ENCODE measurements at places on chromosomes 7 and 10. TPM values are rescaled to one million over a fixed set of nuclear protein-coding genes. Genes with fewer than 3 reads are reported as not detected.

DNA sequence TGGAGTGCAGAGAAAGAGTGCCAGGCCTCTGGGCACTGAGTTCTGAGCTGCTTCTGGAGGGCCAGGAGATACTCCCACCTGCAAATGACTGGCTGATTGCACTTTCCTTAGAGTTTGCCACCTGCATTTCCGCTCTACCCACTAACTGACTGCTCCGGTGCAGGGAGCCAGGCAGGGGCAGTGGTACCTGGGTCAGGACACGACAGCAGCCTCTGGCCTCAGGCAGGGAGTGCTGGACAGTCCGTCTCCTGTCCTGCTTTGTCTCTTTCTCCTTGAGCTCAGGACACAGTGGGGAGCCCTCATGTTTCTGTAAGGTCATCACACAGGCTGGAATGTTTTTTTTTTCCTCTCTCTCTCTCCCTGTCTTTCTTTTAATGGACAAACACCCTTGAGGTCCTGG is 252.0 kb downstream of the DPP6 start:
- H3K27ac ChIP-seq = no peak overlapping the region
- no peak for DNase-seq
- H3K27me3 ChIP-seq = peaks cover 4% of the 10 kb centered on the region
- no peak overlapping the region for H3K4me3 ChIP-seq

DNA sequence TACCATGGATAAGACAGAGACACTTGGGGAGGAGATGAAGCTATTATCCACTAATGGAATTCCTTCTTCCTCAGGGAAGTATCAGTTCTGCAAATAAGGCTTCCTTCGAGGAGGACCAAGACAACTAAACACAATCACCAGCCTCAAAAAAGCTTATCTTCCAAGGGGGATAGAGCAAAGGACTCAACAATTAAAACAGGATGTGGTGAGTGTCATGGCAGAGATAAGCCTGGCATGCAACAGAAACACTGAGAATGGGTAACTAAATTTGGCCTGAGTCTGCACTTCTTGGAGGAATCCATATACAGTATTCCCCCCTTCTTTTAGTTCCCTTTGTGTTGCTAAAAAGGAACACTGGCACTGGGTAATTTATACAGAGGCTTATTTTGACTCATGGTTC is 1285.2 kb downstream of the GATA3 start:
- H3K4me1 ChIP-seq = no peaks in the 10 kb centered on the region
- H3K27ac ChIP-seq = no peak overlapping the region
- H3K36me3 ChIP-seq = no peaks in the 10 kb centered on the region
- DNase-seq = no peak
- no peaks in the 10 kb centered on the region for H3K27me3 ChIP-seq

DNA sequence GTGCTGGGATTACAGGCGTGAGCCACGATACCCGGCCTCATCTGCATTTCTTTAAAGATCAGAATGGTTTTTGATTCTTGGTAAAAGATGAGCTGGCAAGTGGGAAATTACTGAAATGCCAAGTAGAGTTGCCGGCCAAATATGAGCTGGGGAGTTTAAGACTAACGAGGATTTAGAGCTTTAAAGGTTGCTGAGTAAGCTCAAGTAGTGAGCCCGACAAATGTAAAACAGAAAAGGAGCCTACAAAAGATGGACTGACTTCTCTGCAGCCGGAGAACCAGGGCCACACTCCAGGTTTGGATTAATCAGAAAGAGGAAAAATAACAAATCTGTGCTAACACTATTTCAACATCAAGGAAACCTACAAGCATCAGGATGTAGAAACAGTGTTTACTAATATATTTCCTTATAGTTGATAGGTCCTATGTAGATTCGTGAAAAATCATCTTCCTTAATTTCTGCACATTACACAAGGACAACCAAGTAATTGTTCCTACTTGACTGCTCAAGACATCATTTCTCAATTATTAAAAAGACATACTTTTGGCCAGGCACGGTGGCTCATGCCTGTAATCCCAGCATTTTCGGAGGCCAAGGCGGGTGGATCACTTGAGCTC is 49.6 kb downstream of the MPP7 start:
- no peaks in the 10 kb centered on the region for H3K4me1 ChIP-seq
- no peak for DNase-seq
- no peak overlapping the region for H3K27ac ChIP-seq
- H3K27me3 ChIP-seq = no peaks in the 10 kb centered on the region
- H3K36me3 ChIP-seq = no peaks in the 10 kb centered on the region

The BTBD16 gene
- polyA plus RNA-seq = 0.03 TPM

The CPA4 gene
- polyA plus RNA-seq = 0.65 TPM
